ENCODE measurements at places on chromosomes 7 and 10. TPM values are rescaled to one million over a fixed set of nuclear protein-coding genes. Genes with fewer than 3 reads are reported as not detected.

Gene PILRA
- total RNA-seq, result 3.6 TPM

Gene TAS2R39
- total RNA-seq, result not detected

Gene ZNF804B
- total RNA-seq, result not detected

Gene TAX1BP1
- 69.3 TPM for total RNA-seq

Gene ZNF365
- total RNA-seq, result 0.91 TPM

Gene CUL1
- total RNA-seq, result 50.1 TPM

Gene SH2D4B
- total RNA-seq, result 0.06 TPM

Gene SDK1
- 0.53 TPM for total RNA-seq
